ENCODE measurements at places on chromosomes 7 and 10.

GRCh38 chr7:102185796-102186195, 100.9 kb upstream of the SH2B2 start:
- DNase-seq, result no peak

- no peak for DNase-seq
These were observed 221.7 kb downstream of the CDK14 start for GRCh38 chr7:90817846-90818245.

GRCh38 chr10:70576803-70577517, 25.6 kb downstream of the PRF1 start:
- DNase-seq, result no peak

DNA sequence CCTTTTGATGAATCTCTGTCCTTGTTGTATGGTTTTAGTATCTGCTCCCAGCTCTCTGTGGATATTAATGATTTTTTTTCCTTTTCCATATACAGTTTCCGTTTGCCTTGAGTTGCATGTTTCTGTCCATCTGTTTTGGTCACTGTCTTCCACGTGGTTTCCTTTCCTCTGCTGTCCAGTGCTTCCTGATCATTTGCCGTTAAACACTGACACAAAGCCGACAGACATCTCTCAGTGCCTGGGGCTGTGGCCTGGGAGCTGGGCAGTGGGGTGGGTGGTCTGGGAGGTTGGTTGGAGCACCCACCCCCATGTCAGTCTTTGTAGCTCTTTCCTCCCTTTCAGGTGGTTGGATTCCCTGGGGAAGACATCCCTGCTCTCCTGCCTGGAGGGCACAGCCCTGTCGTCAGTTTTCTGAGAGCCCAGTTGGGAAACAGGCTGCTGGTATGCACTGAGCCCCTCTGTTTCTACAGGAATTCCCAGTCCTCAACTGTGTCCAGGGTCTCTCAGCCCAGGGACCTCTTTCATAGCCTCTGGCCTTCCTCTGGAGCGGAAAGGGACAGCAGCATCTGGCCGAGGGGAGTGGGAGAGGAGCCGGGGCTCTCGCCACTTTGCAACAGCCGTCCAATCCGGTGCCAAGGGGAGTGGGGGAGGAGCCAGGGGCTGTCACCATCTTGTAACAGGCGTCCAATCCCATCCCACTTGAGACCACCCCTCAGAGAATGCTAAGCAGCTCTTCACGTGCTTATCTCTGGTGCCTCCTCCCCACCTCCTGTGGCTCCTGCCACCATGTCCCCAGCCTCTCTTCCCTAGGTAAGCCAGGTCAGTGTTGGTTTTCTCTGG, 26.7 kb upstream of the MKI67 start:
- DNase-seq, result no peak

DNA sequence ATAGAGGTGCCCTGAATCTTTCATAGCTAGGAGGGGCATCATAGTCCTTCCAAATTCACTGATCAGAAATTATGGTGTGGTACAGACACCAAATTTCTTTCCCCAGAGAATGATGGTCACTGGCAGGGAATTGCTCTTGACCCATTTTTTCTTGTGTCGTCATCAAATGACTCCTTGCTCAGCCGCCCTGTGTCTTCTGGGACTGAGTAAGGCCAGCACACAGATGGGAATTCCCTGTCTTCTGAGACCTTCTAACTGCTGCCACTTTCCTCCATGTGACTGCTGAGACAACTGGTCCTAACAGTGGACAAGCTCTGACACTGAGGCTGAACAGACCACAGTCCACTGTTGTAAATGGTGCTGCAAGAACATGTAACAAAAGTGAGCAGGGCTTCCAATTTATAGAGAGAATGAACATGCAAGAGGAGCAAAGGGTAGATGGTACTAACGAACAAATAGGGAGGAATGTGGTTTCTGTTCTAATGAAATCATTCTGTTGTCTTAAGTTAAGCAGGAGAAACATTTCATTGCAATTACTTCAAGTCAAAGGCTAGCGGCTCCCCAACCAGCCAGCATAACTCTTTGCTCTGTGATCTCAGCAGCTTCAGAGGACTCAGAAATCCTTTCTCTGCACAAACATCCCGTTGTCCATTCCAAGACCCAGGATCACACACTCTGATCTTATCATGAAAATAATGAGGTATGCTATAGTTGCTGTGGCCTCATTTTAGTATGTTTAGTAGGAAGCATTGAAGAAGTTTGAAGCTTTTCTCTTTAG, 235.9 kb upstream of the PRSS1 start:
- no peak for DNase-seq

- peak; percentile 70 for DNase-seq
These were observed 171.1 kb downstream of the GRM3 start for GRCh38 chr7:86814661-86815379.

DNA sequence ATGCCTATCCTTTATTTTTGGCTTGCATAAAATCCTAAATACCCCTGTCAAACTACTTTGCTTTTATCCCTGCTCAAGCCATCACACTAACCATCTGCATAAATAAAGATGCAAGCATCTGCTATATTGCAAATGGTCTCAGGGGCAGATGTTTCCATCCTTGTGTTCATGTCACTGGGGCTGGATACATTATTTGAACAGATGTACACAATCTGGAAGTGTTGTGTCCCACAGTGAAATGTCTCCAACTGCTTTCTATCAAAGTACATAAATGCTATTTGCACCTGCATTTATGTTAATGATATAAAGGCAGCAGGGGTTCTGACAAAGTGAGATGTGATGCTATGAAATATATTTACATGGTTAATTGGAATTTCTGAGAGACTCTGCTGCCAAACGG, 163.1 kb downstream of the ZNF438 start:
- no peak for DNase-seq

GRCh38 chr7:118615-119391, 73.6 kb upstream of the FAM20C start:
- DNase-seq, result no peak

DNA sequence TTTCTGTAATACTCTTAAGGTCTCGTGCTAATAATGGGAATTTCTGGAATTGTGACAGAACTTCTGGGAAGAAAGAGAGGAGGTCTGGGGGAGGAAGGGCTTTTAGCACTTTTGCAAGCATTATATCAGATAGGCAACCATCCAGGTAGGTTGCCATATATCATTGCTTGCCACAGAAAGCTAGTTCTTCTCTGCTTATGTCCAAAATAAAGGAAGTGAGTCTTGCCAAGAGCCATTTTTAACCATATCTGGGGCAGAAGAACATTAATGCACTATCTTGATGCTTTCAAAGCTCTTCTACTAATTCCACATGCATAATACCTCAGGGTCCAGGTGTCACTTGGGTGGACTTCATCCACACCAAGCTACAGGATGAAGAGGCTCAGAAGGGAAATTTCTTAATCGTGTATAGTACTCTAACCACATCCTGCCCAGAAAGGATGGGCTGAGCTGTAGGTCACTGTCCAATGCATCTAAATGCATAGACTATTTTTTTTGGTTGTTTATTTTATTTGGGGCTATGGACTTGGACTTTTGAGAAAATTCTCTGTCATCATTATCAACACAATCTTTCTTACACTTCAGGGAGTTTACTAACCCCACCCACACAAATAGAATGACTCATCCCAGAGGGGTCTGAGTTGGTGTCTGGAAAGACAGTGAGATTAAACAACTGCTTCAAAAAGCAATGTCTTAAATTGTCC, 68.9 kb upstream of the ADO start:
- no peak for DNase-seq

GRCh38 chr7:16210171-16210570, 211.2 kb downstream of the CRPPA start:
- DNase-seq, result no peak

DNA sequence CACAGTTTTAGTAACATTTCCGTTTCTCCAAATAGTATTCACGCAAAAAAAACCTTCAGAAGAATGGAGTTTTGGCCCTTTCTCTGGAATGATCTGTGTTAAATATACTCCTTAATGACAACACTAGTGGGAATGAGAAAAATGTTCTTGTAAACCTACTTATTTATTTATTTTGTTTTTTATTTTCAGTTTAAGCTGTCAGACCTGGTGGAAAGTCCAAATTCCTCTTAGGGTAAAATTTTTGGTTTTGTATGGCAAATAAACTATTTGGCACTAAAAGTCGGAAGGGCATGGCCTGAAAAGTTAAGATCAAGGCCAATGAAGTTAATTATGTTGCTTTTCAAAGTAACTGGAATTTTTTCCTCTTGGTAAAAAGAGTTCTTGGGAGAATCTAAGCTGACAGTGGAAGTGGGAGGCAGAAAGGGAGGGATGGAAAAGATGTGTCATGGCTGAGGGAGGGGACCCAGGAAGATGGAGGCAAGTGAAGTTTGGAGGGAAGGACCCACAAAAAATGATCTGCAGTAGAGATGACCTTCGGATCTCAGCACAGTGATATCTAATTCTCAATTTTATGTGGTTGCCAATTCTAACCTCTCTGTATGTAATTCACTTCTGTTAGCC, 33.5 kb upstream of the VPS41 start:
- DNase-seq, result no peak

- DNase-seq, result no peak
These were observed 126.9 kb downstream of the CXCL12 start for GRCh38 chr10:44258019-44258418.

GRCh38 chr10:60827791-60828488, 49.7 kb downstream of the CDK1 start:
- no peak for DNase-seq

DNA sequence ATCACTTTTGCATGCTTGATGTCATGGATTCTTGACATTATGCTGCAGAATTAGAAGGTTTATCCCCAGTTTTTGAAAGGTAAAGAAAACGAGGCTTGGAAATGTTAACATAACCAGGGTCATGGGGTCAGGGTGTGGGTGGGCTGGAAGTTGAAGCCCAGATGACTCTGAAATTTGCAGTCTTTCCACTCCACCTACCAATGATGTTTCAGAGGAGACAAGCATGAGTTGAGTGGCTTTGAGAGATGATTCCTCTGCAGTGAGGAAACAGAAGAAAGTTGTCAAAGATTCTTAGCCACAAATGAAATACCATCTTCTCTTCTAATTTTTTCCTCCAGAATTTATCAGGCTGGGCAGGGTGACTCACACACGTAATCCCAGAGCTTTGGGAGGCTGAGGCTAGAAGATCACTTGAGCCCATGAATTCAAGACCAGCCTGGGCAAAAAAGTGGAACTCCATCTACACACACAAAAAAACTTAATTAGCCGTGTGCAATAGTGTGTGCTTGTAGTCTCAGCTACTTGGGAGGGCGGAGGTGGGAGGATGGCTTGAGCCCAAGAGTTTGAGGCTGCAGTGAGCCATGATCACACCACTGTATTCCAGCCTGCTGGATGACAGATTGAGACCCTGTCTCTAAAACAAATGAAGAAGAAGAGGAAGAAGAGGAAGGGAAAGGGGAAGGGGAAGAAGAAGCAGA, 239.1 kb upstream of the AUTS2 start:
- no peak for DNase-seq

DNA sequence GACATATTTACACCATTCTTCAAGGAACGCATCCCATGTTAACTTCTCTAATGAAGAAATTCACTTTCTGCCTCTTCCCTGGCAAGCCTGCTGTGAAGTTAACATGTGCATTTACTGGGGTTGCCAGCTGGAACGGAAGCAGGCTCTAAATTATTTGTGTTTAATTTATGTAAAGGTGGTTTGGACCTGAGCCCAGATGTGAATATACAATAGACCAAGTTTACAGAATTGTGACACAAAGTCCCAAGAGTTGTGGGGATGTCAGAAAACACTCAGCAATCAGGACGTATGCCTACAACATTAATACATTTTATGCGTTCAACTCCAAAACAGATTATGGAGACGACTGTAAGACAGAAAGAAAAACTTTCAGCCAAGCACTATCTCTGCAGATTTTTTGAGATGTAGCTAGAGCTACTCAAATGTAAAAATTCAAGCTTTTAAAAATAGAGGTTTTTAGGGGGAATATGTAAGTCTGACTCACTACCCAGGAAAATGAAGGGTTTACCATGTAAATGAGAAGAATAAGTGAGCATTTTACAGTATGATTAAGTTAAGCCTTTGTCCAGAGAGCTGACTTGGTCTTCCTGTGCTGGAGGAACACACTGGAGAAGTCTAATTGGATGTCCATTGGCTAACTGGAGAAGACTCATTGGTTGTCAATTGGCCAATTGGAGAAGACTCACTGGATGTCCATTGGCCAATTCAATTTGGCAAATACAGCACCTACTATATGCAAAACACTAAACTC, 19.5 kb downstream of the NRP1 start:
- DNase-seq, result no peak

DNA sequence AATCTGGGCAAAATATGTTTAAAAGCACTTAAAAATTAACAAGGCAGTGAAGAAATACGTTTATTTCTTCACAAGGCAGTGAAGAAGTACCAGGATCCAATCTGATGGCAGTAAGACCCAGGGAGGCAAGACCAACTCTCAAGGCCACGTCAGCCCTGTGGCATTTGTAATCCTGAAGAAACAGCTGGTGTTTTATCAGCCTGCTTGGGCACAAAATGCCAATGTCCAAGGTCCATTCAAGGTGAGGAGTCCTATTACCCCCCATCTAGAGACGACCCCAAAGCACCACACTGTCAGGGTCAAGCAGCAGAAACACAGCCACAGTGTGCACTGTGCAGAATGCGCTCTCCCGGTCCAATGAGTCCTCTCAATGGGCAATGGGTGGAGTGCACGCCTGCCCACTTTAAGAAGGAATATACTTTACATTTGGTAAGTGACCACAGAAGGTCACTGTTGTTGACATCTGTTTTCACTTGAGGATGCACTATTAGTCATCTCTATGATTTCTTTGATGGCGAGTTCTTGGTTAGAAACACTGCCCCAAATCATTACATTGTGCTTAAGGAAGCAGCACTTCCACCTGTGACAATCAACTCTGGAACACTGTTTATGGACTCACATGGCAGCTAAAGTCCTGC, 12.8 kb downstream of the CPXM2 start:
- DNase-seq, result no peak

DNA sequence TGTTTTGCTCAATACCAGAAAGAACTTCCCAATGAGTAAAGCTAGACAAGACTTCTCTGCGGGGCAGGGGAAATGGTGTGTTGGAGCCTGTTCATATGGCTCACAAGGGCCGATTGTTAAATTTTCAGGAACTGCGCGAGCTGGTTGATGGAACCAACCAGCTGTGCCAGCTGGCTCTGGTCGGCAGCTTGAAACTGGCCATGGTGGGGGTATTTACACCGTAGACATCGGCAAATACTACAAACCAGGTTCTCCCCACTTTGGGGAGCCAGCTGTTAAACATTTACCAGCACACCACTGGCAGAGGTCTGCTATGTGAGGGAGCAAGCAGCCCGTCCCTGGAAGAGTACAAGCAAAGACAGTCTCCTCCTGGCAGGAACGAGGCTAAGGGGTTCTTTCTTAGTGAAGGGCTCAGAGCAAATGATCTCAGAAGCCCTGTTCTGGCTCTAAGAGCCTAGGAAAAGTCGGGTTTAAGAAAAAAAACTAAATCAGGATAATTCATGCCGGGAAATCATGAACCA, 8.8 kb upstream of the ZMIZ1 start:
- DNase-seq, result no peak

GRCh38 chr10:102683736-102684135, 30.5 kb downstream of the ARL3 start:
- DNase-seq, result no peak

DNA sequence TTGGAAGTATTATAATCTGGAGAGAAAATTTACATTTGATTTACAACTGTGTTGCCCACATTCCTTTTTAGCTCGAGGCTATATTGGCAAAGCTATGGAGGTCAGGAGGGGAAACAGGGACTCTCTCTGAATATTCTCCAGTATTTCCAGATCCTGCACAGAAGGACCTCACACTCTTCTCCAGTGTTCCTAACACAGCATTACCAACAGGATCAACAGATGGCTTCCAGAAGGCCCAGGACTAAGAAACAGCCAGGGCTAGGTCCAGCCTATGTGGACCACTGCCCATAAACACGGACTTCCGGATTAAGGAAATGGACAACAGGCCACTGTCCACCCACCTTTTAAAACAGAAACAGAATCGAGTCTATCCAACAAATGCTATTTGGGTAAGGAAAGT, 65.3 kb downstream of the CHCHD3 start:
- DNase-seq, result peak; percentile 19
